Lower leg skin (tissue), 4 donors: ENCODE measurements at places on chromosomes 5 and 9. TPM values are rescaled to one million over a fixed set of nuclear protein-coding genes. Genes with fewer than 3 reads are reported as not detected.

GRCh38 chr5:78573318-78573717 is 75.3 kb downstream of the LHFPL2 start:
- no peak for DNase-seq

DNA sequence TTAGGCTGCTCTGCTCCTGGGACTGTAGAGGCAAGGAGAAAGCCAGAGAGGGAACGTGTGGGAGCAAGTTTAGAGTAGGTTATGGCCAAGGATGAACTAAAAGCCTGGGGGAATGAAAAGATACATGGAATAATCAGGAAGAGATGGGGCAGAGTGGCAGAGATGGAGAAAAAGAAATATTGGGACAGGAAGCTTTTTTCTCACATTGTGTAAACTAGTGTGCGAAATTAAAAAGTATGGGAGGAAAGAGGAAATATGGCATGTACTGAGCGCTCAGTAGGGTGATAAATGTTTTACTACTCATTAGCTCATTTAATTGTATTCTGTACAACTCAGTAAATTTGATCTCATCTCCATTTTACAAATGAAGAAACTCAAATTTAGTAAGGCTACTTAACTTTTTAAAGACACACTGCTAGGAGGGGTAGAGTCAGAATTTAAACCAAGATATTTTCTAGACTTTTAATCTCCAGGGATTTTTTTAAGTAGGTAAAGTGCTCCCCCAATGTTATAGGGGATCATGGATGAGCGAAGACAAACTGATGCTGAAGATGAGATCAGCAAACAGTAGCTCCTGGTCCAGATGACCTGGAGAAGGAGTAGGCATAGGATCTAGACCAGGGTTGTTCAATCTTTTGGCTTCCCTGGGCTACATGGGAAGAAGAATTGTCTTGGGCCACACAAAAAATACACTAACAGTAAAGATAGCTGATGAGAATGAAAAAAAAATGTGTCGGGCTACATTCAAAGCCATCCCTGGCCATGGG is 30.8 kb downstream of the ALDH1A1 start:
- DNase-seq = no peak

The PRR7 gene
- total RNA-seq = 7.7 TPM

GRCh38 chr9:104855807-104856206 is 72.1 kb downstream of the ABCA1 start:
- DNase-seq = no peak

GRCh38 chr9:74777136-74777879 is 110.4 kb downstream of the TRPM6 start:
- DNase-seq = peak; percentile 54

GRCh38 chr9:81823672-81824554 is 104.3 kb upstream of the SPATA31D4 start:
- DNase-seq = no peak

- no peak for DNase-seq
Observed at GRCh38 chr9:129282272-129282671, 104.2 kb upstream of the IER5L start.

DNA sequence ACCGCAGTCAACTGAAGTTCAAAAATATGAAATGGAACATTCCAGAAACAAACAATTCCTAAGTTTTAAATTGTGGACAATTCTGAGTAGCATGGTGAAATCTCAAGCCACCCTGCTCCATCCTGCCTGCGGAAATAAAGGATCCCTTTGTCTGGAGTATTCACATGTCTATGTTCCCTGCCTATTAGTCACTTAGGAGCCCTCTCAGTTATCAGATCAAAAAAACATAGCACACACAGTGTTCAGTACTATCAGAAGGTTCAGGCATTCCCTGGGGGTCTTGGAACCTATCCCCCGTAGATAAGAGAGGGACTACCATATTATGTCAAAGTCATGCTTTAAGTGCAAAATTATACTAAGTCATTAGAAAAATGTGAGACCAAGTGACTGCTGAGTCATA is 300.8 kb downstream of the SEMA5A start:
- DNase-seq = no peak

The PTPA gene
- 62.9 TPM for total RNA-seq

GRCh38 chr5:102114525-102115069 is 181.5 kb downstream of the SLCO4C1 start:
- DNase-seq = no peak

DNA sequence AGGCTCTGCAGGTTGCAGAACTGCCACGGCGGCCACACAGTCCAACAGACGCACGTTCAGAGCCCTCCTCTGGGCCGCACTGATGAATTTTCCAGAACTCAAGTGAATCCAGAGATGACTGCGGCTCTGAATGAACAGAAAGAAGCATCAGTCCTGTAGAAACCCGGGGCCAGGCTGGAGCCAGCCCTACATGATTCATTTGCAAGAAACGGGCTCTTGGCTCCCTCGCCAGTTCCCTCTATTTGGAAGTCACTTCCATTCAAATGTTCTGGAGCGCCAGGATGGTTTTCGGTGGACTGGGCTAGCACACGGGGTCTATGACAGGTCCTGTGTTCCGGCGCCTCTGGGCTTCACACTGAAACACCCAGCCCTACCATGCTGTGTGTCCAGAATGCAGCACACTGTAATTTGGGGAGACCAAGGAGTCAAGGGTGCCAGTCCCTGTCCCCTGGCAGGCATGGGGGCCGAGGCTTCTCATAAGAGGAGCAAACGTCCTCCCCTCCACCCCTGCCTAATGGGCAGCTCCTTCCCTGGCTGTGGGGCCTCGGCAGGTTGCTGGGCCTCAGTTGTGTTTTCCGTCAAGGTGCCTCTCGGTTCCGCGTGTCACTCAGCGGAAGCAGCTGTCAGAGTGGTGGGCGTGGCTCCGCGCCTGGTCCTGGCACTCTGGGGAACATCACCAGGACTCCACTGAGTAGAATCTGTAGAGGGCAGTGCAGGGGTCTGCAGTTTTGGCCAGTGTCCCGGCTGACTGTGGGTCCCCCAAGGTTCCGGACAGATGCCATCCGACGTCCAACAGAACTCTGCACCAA is 18.1 kb upstream of the COL5A1 start:
- DNase-seq = peak; percentile 75

DNA sequence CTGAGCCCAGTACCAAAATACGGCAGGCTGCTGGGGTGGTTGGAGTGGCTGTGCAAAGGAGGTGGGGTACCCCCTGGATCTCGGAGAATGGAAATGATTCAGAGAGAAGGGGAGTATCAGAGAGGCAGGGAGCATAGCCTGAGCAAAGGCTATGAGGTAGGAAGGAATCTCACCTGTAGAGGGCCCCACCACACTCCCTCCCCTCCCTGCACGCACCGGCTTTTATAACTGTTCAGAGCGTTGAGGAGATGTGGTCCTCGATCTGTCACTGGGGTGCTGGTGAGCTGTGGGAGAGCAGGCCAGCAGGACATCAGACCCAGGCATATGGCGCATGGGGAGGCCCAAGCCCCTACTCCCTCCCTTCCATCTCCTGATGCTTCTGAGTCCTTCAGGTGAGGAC is 13.2 kb downstream of the PHF19 start:
- no peak for DNase-seq

The OBP2B gene
- not detected for total RNA-seq

DNA sequence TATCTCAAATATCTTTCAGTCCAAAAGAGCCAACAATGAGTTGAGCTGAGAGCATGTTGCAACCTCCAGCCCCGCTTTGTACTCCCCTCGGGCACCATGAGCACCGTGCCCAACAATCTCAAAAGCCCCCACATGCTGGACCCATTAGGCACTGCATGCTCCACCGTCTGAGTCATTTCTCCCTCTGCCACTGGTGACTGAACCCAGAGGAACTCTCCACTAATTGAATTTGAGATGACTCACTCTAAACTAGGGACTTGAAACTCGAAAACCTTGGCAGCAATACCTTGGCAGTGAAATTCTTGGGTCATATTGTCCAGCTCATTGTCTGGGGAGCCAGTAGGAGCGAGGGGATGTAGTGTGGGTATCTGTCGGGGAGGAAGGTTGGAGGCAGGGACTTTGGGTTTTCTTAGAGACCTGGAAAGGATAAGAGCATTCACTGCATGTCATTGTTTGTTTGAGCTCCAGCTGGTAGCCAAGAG is 49.9 kb upstream of the SLIT3 start:
- no peak for DNase-seq

DNA sequence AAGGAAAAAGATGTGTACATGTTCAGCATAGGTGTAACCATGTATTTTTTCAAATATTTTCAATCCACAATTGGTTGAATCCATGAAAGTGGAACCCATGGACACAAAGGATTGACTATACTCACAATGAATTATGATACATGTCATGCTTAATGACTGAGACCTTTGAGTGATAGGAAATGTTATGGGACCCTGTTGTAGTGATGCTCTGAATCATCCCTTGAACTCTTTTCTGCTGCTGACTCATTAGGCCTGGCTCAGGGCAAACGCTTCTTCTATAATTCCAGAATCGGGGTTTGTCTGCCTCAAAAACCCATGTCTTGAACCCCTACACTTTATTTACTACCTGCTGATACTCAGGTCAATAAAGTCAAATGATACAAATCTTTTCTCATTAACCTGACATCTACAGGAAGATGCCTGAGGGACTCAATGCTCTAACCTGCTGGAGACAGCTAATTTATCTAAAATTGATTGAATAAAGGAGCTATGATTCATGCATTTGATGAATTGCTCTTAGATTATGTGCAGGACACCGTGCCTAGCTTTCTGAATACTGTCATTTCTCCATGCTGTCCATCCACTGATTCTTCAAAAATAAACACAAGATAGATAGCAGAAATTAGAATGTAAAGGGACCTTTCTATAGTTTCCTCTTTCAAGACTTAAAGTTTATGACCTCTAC is 260.1 kb downstream of the PRELID2 start:
- DNase-seq = no peak

- no peak for DNase-seq
Observed at GRCh38 chr5:125778791-125779190, 644.4 kb upstream of the GRAMD2B start.

The KYAT1 gene
- total RNA-seq = 12.6 TPM

The UNC5A gene
- total RNA-seq = 0.23 TPM

- no peak for DNase-seq
Observed at GRCh38 chr5:96478983-96479382, 45.9 kb upstream of the PCSK1 start.

The UTP15 gene
- total RNA-seq = 15.5 TPM

The ADRA1B gene
- not detected for total RNA-seq

DNA sequence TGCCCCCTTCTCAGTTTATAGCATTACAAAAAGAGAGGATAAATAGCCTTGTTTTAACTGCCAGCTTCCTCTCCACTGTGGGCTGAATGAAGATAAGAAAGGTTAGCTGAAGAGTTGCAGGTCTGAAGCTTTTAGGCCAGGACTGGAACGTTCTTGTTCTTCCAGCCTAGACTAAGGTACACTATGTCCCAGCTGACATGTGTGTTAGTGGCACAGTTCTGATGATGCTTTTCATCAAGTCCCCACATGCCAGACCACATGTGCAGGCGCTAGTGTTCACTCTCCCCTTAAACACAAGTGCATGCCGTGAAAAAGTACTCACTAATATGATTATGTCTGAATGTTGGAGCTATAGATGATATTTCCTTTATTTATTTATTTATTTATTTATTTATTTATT is 40.7 kb downstream of the STXBP1 start:
- DNase-seq = no peak

The PTCH1 gene
- total RNA-seq = 16.5 TPM
